ENCODE measurements at places on chromosomes 5 and 9.

GRCh38 chr5:61673007-61673735, 341.1 kb downstream of the ZSWIM6 start:
- DNase-seq: no peak

DNA sequence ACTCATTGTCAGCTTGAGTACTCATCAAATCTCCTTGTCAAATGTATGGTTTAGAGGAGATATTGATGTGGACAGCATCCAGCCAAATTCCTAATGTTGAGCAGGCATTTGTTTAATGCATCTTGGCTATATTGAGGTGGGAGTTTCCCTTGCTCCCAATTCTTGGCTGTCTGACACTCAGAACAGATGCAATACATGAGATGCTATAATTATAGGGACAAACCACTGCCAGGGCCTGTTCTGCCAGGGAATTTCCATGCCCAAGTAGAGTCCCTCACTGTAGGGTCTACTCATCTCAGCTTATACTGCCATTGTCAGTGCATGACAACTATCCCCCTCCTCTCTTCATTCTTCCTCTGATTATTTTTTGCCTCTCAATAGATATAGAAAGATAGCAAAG, 392.0 kb upstream of the KCNN2 start:
- no peak for DNase-seq

DNA sequence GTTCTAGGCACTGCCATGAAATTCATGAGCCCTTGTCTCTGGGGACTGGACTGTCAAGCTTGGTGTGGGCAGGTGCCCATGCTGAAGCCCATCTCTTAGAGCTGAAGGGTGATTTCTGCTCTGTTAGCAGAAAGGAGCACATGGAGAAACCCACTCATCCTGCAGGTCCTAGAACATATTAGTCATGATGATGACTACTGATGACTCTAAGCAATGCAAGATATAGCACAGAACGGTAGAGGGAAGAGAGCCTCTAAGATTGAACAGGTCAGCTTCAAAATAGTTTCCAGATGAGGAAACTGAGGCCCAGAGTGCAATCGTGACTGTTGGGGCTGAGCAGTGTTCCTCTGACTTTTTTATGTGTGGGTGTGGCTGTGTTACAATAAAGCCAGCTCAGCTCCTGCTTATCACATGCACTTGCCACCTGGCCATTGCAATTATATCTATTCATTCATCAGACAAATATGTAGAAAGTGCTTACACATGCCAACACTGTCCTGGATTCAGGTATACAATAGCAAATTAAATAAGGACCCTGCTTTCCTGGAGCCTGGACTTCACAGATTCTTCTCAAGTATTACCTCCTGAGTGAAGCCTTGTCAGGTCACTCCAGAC, 140.2 kb upstream of the BRINP1 start:
- no peak for DNase-seq

- DNase-seq: no peak
These were observed 276.2 kb downstream of the PDE4D start for GRCh38 chr5:59617186-59617771.

DNA sequence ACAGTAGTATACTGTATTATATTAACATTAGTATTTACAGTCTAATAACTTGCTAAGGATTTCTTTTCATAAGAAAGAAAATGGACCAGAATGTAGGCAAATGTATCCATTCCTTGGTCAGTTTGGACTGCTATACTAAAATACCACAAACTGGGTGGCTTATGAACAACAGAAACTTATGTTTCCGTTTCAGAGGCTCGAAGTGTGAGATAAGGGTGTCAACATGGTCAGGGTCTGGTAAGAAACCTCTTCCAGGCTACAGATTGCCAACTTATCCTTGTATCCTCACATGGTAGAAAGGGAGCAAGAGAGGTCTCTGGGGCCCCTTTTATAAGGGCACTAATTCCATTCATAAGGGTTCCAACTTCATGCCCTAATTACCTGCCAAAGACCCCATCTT, 9.2 kb upstream of the ESM1 start:
- no peak for DNase-seq

DNA sequence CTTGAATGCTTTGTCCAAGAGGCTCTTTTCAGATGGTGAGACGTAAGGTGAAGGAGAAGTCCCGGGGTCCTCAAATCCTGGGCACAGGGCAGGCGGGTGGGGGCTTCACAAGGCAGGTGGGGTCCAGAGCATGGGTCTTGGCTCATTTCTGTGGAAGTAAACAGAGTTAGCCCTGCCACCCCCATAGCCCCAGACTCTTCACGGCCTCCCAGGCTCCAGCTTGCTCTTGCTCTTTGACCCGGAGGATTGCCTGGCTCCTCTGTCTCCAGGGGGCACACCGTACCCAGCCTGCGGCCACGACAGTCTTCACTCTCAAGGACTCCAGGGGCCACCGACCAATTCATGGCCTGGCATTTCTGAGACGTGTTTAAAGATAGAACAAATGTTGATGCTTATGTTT, 28.8 kb upstream of the POMT1 start:
- DNase-seq: no peak

DNA sequence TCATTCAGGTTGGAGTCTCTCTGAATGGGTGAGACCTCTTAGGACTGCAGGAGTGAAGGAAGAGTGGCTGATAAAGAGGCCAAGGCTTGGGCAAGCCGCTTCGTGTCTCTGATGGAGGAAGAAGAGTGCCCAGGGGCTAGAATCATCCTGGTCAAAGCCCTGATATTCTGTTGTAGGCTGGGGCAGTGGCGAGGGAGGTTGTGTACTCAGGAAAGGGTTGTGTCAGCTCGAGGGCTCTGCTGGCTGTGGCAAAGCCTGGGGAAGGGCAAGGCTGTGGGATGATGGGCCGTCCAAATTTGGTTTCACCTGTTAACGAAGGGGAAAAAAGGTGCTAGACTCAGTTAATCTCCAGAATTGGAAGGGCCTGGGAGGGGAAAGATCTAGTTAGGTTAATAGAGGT, 2.4 kb upstream of the TRMT10B start:
- DNase-seq: no peak

DNA sequence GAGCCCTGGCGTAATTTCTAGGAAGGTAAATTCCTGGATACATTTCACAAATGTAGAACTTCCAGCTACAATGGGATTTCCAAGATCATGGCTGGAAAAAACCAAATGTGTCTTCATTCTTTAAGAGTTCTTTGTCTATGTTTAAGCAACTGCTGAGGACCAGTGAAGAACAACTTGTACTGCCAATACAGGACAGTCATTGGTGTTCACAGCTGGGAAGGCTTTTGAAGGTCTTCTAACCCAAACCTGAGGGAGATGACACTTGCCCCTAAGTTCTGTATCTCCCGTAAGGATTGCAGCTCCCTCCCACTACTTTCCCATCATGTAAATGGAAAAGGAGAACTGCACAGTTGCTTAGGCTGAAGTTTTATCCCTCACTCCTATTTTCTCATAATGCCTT, 28.4 kb downstream of the TMEM167A start:
- DNase-seq: no peak

DNA sequence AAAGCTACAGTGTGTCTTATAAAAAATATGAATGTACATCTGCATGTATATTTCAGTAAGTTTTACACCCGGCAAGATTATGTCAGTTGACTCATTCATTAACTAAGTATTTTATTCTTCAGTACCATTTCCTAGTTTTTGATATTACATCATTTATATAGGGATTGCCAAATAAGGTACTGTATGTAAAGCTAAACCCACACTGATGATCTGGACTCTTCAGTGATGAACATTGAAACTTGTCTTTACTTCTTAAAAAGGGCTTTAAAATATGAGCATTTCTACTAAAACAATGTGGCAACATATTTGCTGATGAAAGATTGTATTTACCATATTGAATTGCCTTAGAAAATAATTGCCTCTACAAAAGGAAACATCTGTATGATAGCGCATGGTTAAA, 151.8 kb upstream of the TLX3 start:
- no peak for DNase-seq

DNA sequence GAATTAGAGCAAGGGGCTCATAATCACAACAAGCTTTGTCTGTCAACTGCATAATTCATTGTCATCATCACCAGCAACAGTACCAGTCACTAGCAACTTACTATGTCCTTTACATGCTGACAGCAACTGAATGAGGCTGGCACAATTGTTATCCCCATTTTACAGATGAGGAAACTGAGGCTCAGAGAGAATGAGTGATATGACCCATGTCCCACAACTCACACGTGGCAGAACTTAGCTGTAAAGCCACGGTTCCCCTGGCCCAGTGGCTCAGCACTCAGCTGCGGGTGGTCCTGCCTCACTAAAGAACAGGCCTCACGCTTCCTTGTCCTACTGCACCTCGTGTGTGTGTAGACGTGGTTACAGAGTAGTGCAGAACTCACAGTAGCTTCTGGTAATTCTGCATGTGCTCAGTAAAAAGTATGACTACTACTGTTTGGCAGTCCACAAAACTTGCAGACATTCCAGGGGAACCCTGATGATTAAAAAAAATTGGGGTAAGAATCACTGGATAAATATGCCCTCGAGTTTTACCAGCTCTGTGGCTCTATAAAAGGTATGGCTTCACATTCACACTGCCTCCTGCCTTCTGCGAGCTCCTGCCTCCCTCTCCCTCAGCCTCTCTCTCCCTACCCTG, 30.2 kb downstream of the AFAP1L1 start:
- DNase-seq: no peak

- no peak for DNase-seq
These were observed 66.8 kb upstream of the IL17B start for GRCh38 chr5:149445739-149446369.

GRCh38 chr5:90395005-90395404, 14.6 kb downstream of the CETN3 start:
- DNase-seq: no peak

GRCh38 chr5:23631302-23632045, 124.1 kb downstream of the PRDM9 start:
- no peak for DNase-seq

- DNase-seq: no peak
These were observed 157.9 kb upstream of the FBN2 start for GRCh38 chr5:128695791-128696530.

DNA sequence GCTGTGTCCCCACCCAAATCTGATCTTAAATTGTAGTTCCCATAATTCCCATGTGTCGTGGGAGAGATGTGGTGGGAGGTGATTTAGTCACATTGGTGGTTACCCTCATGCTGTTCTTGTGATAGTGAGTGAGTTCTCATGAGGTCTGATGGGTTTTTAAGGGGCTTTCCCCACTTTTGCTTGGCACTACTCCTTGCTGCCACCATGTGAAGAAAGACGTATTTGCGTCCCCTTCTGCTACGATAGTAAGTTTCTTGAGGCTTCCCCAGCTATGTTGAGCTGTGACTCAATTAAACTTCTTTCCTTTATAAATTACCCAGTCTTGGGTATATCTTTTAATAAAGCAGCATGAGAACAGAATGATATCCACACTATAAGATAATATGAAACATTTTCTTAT, 1023.4 kb downstream of the TLE4 start:
- DNase-seq: no peak

GRCh38 chr5:68460147-68460798, 244.7 kb downstream of the PIK3R1 start:
- peak; percentile 11 for DNase-seq

DNA sequence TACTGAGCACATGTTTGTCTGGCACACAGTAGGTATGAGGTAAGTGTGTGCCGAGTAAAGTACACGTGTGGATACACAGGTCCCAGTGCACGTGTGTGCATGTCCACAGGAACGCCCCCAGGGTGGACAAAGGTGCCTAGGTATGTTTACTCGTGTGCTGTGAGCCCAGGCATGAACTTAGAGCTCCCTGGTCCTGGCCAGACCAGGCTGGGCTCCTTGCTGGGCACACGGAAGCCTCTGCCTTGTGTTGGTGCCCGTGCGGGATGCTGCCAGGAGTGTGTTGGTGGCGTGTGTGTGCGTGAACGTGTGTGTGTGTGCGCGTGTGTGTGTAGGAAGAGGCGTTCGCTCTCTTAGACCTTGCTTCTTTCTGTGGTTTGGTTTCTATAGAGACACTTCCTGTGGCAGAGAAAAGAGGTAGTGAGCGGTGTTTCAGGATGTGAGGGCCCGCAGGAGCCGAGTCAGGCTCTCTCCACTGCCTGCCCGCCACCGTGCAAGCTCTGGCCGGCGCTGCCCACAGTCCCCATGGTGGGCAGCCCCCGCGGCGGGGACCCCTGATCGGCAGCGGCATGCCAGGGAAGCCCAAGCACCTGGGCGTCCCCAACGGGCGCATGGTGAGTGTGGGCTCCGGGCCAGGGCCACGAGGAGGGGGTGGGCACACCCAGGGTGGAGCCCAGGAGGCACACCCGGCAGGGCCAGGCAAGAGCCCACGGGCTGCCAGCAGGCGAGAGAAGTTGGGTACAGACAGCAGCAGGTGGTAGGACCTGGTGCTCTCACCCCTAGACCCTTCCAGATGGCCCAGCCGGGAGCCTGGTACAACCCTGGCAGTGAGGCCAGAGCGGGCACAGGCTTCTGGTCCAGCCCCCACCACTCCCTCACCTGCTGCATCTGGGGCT, at the start of gene RGS14:
RGS14 (plus strand) TSS at position 466 of the 893 bp plus-strand sequence; CDS start at position 567, 101 bp downstream.
- peak; percentile 34 for DNase-seq

DNA sequence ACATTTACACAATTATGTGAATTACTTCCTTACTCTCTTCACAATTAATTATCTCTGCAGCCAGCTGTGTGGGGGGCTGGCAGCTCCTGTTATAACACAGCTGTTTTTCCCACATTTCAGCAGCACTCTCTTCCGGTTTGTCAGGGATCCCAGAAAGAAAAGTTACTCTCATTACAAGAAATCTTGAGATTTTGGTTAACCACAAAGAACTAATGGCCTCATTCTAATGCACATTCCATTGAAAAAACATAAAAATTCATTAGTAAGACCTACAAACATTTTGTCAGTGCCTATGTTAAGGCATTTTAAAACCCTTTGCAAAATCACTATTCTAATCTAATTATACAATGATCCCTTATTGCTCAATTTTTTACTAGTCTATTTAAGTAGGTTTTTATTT, 64.1 kb downstream of the PDE4D start:
- no peak for DNase-seq

GRCh38 chr5:179232091-179232735, 113.0 kb downstream of the ADAMTS2 start:
- no peak for DNase-seq

GRCh38 chr5:172325452-172325851, 41.9 kb upstream of the UBTD2 start:
- no peak for DNase-seq

- DNase-seq: no peak
These were observed 132.2 kb downstream of the RXRA start for GRCh38 chr9:134458207-134459108.

- no peak for DNase-seq
These were observed 133.4 kb upstream of the GAS1 start for GRCh38 chr9:87080512-87081264.

GRCh38 chr5:95317687-95318086, 32.8 kb upstream of the MCTP1 start:
- no peak for DNase-seq

DNA sequence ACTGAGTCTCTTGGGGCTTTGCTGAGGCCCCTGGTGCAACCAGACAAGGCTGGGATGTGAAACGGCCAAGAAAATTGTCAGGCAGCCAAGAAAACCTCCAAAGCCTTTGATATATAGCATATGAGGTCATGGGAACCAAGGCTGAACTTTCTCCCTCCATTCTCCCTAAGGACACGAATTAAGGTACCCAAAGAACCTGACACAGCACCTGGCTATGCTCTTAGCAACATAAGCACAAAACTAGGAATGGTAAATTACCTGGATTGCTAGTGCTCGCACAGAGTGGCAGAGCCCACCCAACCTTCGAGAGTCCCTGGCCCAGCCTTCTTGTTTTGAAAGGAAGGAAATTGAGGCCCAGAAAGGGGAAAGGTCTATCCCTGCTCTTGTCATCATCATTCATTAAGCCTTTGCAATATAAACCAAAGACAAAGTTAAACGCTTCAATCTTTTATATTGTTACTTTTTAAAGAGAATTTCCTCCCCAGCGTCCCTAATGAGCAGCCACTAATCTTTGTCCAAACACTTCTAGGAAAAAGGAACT, 220.0 kb upstream of the NR4A3 start:
- DNase-seq: no peak
